ENCODE measurements at places on chromosomes 2 and 18.

DNA sequence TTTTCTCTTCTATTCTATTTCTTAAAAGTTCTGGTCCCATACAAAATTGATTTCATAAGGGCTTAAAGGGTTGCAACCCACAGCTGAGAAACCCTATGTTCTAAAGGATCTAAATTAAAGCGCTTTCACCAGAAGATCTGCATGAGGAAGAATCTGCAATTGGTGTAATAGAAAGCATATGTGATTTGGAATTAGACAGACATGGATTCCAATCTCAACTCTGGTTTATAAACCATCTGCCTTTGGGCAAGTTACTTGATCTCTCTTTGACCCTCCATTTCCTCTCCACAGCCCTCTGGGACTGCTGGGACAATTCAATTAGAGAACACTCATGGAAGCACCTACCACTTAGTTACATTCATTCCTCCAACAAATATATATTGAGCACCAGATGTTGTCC is 178.7 kb downstream of the ANTXR1 start:
- DNase-seq: no peak

DNA sequence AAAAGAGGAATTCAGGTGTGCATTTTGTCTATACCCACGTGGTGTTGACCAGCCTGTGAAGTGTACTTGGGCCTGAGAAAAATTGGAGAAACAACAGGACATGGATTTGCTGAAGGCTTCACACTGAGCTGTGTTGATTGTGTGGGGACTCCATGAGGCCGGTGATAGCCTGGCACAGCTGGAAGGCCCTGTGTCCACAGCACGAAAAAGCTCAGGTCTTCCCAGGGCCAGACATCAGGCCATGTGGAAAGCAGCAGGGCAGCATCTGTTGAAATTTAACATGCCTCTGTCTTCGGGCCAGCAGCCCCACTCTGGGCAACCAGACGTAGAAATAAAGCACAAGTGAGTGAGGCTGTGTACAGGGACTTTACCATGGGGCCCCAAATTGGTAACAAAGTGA is 84.1 kb downstream of the HS6ST1 start:
- DNase-seq: no peak

DNA sequence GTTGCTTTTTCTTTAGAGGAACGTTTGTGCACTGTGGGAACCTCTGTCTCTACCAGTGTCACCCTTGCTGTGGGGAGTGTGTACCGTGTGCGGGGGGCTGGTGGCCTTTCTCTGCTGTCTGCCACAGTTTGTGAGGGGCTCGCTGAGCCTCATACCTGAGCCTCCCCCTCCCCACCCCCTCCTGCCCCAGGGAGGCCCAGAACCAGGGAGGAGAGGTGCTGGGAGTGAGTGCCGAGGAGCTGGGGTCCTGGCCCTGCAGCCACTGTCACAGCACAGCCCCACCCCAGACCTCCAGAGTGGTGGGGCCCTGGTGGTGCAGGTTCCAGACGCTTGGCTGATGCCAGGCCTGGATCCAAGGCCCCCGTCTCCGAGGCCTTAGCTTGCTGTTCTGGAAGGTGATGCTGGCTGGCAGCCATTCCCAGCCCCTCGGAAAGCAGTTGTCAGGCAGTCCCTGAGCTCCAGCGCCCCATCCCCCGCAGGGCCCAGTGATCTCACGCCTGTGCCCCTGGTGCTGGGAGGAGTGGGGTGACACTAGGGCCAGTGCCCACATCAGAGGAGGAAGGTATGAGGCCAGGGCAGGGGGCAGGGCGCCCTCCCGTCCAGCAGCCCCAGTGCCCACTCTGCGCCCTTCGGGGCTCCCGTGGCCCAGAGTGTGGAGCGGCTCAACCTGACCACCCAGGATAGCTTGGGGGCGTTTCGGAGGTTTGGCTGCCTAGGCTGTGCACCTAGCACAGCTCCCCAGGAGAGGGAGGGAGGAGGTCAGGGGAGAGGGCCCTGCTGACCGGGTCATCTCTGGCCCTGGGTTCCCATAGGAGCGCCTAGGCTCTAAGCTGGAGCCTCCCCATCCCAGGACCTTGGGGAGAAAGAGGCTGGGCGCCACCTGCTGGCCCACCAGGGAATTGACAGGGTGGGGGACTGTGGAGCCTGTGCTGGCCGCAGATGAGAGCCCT is 53.0 kb upstream of the ALPP start:
- no peak for DNase-seq

DNA sequence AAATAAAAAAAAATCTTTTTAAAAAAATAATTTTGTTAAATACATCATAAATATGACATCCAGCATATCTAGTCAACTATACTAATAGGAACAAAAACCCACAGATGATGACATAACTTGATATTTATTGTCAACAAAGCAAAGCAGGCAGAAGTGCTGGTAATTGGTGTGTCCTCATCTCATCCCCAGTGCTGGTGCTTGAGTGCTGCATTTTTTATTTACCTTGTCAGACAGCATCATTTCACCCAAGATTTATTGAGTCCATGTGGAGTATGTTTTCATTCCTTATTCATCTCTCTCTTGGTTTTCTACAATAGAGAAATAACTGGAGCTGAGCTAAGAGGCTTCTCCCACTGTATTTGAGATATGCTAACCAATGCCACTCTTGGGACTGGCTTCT is 191.6 kb upstream of the SLC14A2 start:
- no peak for DNase-seq

DNA sequence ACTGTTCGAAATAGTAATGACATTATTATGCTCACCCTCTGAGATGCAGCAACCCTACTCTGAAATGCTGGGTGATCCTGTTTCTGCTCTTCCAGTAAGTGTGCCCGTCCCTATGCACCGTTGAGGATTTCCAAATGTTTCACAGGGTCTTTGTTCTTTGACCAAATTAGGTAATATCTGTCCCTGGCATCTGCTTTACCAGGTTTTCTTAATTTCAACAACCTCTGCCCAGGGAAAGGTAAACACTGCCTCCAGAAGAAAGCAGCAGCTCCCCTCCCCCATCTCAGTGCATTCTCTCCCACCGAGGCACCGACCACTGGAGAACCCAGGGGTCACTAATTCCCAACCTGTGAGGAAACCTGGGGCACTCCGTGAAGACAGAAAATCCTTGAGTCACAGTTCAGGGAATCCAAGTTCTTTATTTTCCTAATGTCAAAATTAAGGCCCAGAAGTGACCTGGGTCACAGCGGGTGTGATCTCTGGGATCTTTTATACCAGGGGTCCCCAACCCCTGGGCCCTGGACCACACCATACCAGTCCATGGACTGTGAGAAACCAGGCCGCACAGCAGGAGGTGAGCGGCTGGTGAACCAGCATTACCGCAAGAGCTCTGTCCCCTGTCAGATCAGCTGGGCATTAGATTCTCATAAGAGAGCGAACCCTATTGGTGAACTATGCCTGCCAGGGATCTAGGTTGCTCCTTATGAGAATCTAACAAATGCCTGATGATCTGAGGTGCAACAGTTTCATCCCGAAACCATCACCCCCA is 1.2 kb upstream of the GRB14 start:
- DNase-seq: no peak

DNA sequence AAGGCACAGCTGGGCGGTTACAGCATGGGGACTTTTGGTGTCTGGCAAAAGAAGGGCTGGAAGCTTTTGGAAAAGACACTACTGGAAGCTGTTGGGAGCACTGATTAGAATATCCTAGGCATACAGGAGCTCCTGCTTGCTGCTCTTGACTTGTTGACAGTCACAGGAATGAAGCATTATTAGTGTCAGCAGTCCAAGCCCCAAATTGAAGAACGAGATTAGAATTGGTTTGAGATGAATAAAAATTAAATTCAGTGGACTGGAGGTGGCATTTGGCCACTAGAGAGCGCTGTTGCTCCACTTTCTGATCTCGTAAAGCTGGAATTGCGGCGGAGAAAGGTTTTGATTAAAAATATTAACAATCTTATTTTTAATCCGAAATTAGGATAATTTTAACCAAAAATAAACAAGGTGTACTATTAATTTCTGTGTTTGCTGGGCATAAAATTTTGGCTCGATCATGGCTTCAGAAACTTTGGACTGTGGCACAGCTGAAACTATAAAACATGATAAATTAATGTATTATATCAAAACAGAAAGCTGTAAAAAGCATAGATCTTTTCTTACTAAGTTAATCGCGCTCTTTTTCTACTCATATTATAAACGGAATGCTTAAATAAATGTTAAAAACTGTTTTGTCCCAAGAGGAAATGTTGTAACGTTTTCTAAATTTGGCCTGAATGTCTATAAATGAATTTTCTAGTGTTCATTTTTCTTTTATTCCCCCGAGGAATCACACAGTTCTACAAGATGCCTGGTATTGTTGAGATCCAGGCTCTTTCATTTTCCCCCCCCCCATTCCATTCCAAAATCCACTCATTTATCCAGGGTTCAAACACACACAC is 2.4 kb upstream of the HOXD8 start:
- DNase-seq: peak; percentile 49

DNA sequence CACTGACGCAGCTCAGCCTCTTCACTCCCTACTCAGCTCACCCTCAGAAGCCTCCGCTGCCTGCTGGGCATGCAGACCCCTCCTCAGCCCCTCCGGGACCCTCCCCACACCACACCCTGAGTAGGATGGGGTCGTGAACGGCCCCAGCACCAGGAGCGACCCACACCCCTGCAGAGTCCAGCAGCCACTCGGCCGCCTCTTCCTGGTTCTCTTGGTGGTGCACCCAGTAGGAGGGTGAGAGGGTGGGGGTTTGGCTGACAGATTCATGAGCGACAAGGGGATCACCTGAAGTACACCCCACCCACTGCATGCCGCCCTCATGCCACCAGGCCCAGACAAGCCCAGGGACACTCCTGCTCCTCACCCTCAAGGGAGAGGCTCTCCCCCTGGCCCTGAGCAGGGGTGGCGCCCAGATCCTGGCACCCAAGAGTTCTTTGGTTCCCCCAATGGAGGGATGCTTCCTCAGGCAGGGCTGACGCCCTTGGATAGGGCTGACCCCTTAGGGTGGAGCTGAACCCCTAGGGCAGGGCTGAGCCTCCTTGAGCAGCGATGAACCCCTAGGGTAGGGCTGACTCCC is 76.6 kb upstream of the GPC1 start:
- no peak for DNase-seq
